ENCODE measurements at places on chromosomes 5 and 9. TPM values are rescaled to one million over a fixed set of nuclear protein-coding genes. Genes with fewer than 3 reads are reported as not detected.

DNA sequence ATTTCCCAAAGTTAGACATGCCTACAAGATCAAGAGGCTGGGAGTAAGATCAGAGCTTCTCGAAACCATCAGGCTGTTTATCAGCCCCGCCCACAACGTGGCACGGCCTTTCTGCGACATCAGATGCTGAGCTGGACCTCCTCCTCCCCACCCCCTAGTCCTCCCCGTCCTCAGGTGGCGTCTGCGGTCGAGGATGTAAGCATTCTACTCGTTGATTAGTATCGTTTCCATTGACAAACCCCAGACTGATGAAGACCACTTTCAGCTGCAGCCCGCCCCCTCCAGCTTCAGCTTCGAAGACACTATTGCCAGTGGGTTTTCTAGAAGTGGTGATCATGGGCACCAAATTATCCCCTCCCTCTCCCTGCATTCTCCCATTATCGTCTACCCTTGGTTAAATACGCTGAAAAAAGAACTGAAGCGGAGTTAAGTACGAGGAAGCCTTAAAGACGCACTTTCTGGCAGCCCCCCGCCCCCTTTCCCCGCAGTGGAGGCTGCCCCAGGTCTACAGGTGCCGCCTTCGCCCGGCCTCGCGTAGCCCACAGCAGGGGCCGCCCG lies 1.1 kb downstream of the PPIC start:
- no peaks in the 10 kb centered on the region for H3K36me3 ChIP-seq
- no peak overlapping the region for H3K27ac ChIP-seq
- peaks cover 9% of the 10 kb centered on the region for H3K4me1 ChIP-seq
- peaks cover 47% of the 10 kb centered on the region for H3K27me3 ChIP-seq
- H3K4me3 ChIP-seq: no peak overlapping the region
- DNase-seq: peak; percentile 43

The NTRK2 gene
- total RNA-seq: 0.09 TPM

The GABRG2 gene
- not detected for total RNA-seq

- no peak overlapping the region for H3K4me3 ChIP-seq
- H3K27ac ChIP-seq: peak overlapping the region; percentile 81
- DNase-seq: no peak
- H3K4me1 ChIP-seq: peaks cover 51% of the 10 kb centered on the region
- H3K36me3 ChIP-seq: peaks cover under 1% of the 10 kb centered on the region
- no peaks in the 10 kb centered on the region for H3K27me3 ChIP-seq
These were observed 29.8 kb downstream of the ADAM19 start for GRCh38 chr5:157545610-157546310.

- no peak for DNase-seq
- peak overlapping the region; percentile 69 for H3K4me3 ChIP-seq
- H3K4me1 ChIP-seq: peaks cover 69% of the 10 kb centered on the region
- no peaks in the 10 kb centered on the region for H3K27me3 ChIP-seq
- H3K36me3 ChIP-seq: peaks cover 60% of the 10 kb centered on the region
These were observed 34.6 kb downstream of the USP20 start for GRCh38 chr9:129869585-129870501.

The GHR gene
- not detected for total RNA-seq

DNA sequence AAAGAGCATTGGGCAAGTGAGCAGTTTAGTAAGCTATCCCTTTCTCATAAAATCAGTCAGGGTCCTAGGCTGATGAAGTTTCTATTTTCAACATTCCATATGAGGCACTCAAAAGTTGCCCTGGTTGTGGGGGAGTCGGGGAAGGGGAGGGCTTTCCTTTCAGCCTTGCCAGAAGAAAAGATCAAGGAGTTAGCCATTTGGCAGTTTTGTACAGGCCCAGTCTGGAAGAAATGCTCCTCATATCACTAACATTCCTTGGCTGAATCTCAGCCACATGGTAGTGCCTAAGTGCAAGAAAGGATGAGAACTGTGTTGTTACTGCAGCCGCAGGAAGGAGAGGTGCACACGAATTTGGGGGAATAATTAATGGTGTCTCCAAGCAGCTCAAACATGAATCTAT lies 60.8 kb downstream of the ZNF474 start:
- no peak overlapping the region for H3K4me3 ChIP-seq
- H3K36me3 ChIP-seq: no peaks in the 10 kb centered on the region
- peaks cover 20% of the 10 kb centered on the region for H3K27me3 ChIP-seq
- H3K27ac ChIP-seq: no peak overlapping the region
- DNase-seq: no peak

DNA sequence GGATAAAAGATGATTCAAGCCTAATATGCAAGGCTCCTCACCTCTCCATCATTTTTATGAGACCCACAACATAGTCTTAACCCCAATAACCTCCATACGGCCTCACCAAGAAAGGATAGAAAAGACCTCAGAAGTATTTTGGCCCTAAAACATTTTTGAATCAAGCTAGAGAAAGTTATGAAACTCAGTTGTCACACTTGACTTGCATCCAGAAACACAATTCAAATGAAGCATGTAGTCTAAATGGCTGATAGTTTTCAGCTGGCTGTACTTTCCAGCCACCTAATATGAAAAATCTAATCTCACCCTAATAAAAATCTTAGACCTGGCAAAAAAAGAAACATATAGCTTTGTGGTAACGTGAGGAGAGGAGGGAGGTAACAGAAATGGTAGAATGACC lies 116.1 kb downstream of the ARL15 start:
- peaks cover 3% of the 10 kb centered on the region for H3K4me1 ChIP-seq
- no peak overlapping the region for H3K27ac ChIP-seq
- H3K4me3 ChIP-seq: no peak overlapping the region
- DNase-seq: no peak
- no peaks in the 10 kb centered on the region for H3K27me3 ChIP-seq

DNA sequence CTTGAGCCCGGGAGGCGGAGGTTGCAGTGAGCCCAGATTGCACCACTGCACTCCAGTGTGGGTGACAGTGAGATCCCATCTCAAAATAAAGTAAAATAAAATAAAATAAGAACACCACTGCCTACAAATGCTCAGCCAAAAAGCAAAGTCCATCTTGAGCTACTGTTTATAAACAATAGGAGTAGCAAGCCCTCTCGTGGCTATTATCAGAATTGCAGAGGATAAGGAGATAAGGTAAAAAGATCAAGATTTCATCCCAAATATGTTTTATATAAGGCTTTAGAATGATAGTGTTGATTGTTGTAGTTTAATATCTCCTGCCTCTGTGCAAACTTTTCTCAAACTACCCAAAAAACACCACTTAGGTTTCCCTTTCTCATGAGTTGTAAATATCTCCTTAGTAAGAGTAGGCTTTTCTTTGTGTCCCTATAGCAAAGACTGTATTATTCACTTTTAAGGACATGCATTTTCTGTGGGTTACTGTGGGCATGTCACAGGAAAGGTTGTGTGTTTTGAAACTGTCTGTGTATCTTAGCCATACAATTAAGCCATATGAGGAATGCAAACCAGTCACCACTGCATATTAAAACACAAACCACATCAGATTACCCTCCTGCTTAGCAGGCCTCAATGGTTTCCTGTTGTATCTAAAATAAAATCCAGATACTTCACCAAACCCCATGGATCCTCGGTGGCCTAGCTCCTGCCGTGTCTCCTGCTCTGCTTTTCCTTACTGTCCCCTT lies 31.8 kb upstream of the CKS2 start:
- DNase-seq: peak; percentile 34
- no peak overlapping the region for H3K27ac ChIP-seq
- H3K4me3 ChIP-seq: no peak overlapping the region
- H3K27me3 ChIP-seq: no peaks in the 10 kb centered on the region
- peaks cover 3% of the 10 kb centered on the region for H3K36me3 ChIP-seq

The SGCD gene
- total RNA-seq: not detected

- no peak overlapping the region for H3K4me3 ChIP-seq
- H3K27me3 ChIP-seq: no peaks in the 10 kb centered on the region
- peaks cover 2% of the 10 kb centered on the region for H3K36me3 ChIP-seq
- H3K27ac ChIP-seq: no peak overlapping the region
- H3K4me1 ChIP-seq: peaks cover 3% of the 10 kb centered on the region
These were observed 31.4 kb downstream of the GCNT1 start for GRCh38 chr9:76490249-76490990.

The FAM174A gene
- 6.6 TPM for total RNA-seq

The PCDHB12 gene
- not detected for total RNA-seq

The INSL4 gene
- not detected for total RNA-seq

DNA sequence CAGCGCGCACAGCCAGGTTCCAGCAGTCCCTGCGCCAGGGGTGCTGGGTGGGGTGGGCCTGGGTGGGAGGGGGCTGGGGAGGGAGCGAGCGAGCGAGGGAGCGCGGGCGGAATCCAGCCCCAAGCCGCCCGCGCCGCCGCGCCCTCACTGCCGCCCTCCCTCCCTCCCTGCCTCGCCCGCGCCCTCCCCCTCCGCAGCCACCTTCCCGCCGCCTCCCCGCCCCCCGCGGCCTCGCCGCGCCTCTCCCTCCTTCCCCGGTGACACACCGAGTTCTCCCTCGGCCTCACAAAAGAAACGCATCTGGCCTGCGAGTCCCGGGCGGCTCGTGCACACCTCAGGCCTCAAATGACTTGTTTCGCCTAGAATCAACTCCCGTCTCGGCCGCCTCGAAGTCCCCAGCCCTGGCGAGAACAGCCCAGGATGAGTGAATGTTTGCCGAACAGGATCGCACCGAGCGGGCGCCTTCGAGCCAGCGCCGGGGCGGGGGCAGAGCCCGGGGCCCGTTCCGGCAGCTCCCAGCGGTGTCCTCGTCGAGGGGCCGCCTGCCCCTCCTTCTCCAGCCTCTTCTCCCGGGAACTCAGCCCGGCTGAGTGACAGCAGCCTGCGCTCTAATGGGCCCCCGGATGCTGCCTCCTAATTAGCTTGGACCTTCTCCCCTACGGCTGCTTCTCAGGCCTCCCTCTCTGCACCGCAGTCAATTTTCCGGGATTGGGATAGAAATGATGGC lies 371 bp upstream of the PITX1 start:
- no peaks in the 10 kb centered on the region for H3K36me3 ChIP-seq
- H3K27ac ChIP-seq: no peak overlapping the region
- H3K4me3 ChIP-seq: peak overlapping the region; percentile 70
- DNase-seq: peak; percentile 52
- peaks cover 29% of the 10 kb centered on the region for H3K4me1 ChIP-seq

GRCh38 chr5:14145435-14146334 lies 2.5 kb downstream of the TRIO start:
- no peak for DNase-seq
- H3K4me1 ChIP-seq: peaks cover 8% of the 10 kb centered on the region
- no peak overlapping the region for H3K27ac ChIP-seq
- H3K27me3 ChIP-seq: peaks cover 56% of the 10 kb centered on the region

DNA sequence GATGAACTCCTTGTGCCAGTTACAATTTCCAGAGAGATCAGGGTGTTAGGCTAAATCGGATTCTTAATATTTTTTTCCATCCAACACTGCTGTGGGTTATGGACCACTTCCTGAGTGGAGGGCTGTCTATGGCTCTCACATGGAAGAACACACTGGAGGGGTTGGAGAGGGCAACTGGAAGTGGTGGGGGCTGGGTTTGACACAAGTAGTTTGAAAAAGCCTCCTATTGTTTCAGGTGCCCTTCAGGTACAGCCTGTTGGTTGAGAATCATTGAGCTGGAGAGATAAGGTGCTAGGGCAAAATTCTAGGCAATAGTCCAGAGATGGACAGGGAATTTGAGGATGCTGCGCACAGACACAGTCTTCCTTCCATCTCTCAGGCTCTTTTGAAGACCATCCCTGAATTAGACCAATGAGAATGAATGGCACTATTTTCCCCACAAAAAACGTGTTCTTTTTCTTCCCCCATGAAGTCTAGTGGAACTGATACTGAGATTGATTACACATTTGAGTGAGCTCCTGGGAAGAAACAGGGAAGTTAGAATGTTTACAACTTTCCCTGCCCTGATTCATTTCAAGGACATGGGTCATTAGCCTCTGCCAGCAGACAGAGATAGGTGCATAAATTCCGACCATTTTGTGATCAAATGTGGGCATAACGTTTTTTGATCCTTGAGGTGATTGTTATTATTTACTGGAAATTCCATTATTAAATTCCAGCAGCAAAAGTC lies 87.7 kb downstream of the ACER2 start:
- no peak overlapping the region for H3K4me3 ChIP-seq
- H3K27me3 ChIP-seq: peaks cover 9% of the 10 kb centered on the region
- peaks cover 13% of the 10 kb centered on the region for H3K4me1 ChIP-seq
- H3K27ac ChIP-seq: no peak overlapping the region
- DNase-seq: no peak

The PAPPA gene
- not detected for total RNA-seq

The OR1Q1 gene
- total RNA-seq: not detected

GRCh38 chr9:135262248-135262647 lies 174.8 kb downstream of the OLFM1 start:
- DNase-seq: no peak
- no peak overlapping the region for H3K4me3 ChIP-seq
- H3K27me3 ChIP-seq: no peaks in the 10 kb centered on the region
- no peaks in the 10 kb centered on the region for H3K36me3 ChIP-seq
- H3K27ac ChIP-seq: no peak overlapping the region

The LCN1 gene
- not detected for total RNA-seq

GRCh38 chr9:36297798-36298197 lies 39.5 kb upstream of the GNE start:
- H3K27me3 ChIP-seq: no peaks in the 10 kb centered on the region
- no peak overlapping the region for H3K4me3 ChIP-seq
- no peaks in the 10 kb centered on the region for H3K36me3 ChIP-seq

- DNase-seq: no peak
- no peaks in the 10 kb centered on the region for H3K4me1 ChIP-seq
- H3K36me3 ChIP-seq: no peaks in the 10 kb centered on the region
- H3K27me3 ChIP-seq: peaks cover 4% of the 10 kb centered on the region
- no peak overlapping the region for H3K4me3 ChIP-seq
These were observed 250.3 kb downstream of the SLIT3 start for GRCh38 chr5:169050636-169051035.

DNA sequence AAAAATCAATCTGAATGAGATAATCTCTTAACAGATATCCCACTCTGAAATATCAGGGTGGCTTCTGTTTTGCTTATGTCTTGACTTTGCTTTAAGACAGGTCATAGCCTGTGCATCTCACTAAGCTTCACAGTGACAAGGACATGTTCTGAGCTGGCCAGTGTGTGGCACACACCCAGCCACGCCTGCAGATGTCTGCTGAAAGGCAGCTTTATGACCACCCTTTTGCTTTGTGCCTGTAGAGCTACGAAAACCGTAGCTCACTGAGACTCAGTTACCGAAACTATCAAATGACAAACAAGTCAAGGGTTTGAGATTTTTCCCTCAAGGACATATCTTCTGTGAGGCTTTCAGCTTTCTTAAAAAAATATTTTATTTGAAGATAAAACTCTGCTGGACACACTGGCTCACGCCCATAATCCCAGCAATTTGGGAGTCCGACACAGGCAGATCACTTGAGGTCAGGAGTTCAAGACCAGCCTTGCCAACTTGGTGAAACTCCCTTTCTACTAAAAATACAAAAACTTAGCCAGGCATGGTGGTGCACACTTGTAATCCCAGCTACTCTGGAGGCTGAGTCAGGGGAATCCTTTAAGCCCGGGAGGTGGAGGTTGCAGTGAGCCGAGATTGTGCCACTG lies 233.2 kb downstream of the SPATA31A1 start:
- no peaks in the 10 kb centered on the region for H3K4me1 ChIP-seq
- no peaks in the 10 kb centered on the region for H3K27me3 ChIP-seq
- H3K4me3 ChIP-seq: no peak overlapping the region
- no peak for DNase-seq
- H3K36me3 ChIP-seq: no peaks in the 10 kb centered on the region

- H3K4me3 ChIP-seq: no peak overlapping the region
- H3K4me1 ChIP-seq: peaks cover 13% of the 10 kb centered on the region
- no peak overlapping the region for H3K27ac ChIP-seq
- peaks cover 4% of the 10 kb centered on the region for H3K27me3 ChIP-seq
- no peak for DNase-seq
- H3K36me3 ChIP-seq: no peaks in the 10 kb centered on the region
These were observed 41.8 kb upstream of the ERCC6L2 start for GRCh38 chr9:95833546-95834178.
